ENCODE measurements at places on chromosomes 11 and 22.

DNA sequence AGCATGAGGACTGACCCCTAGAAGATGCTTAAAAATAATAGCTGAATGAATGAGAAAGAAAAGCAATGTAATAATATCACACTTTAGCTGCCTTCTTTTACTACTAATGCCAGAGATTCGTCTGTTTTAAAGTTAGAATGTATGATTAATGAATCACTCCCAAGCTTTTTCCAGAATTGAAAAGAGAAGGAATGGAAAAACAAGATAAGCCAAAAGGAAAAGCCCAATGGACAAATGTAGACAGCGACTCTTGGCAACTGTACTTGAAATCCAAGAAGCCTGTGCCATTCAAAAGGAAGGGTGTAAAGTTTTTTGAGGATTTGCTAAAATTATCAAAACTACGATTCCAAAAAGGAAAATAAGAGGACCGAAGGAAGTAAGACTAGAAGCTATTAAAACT, 40.8 kb upstream of the PAMR1 start:
- DNase-seq: no peak

- no peak for DNase-seq
Observed at GRCh38 chr22:30538280-30538679, 8.3 kb downstream of the SEC14L6 start.

- DNase-seq: no peak
Observed at GRCh38 chr11:100800202-100800601, 113.1 kb downstream of the ARHGAP42 start.

GRCh38 chr22:22394591-22394990, 114.0 kb downstream of the ZNF280B start:
- no peak for DNase-seq

Data from activated gamma-delta T cell treated with anti-CD3 and anti-CD28 coated beads, Interleukin-2, amount 50 U/mL, for 16 hours (primary cell).